ENCODE measurements at places on chromosomes 4 and X.

DNA sequence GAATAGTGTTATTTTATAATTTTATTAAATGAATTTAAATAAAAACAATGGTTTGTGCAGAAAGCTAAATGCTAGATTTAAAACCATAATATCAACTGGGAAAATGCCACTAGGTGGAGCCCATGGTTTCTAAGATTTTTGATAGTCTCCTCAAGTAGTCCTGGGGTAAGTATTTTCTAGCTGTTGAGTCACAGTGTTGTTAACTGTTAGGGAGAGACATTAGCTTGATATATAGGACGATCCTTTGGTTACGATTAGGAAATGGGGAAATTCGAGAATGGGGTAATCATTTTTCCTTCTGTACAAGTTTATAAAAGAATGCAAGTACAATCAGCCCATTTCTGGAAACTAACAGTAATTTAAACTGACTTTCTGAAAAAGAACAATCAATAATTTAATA is 378.4 kb downstream of the ANKRD50 start:
- DNase-seq: no peak

- DNase-seq: no peak
These were observed 351.9 kb downstream of the PCDH18 start for GRCh38 chr4:137180349-137180748.

GRCh38 chrX:77114501-77114900 is 332.7 kb upstream of the FGF16 start:
- no peak for DNase-seq

- no peak for DNase-seq
These were observed 33.0 kb upstream of the RAPGEF2 start for GRCh38 chr4:159069922-159070321.

DNA sequence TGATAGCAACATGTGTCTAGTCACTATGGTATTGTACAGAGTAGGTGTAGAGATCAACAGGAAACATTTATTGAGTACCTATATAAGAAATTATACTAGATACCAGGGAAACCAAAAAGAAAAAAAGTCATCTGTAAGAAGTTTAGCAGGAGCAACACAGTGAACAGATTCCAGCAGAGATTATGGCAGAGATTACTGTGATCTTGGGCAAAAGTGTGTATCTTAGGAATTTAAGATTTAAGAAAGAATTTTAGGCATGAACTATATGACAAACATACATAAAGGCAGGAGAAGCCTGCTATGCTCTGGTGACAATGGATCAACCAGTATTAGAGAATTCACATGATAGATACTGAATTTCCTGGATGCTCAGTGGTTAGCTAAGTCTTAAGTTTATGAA is 37.9 kb downstream of the SNCA start:
- no peak for DNase-seq

All from activated CD4-positive, alpha-beta T cell treated with anti-CD3 and anti-CD28 coated beads for 24 hours (primary cell).